Liver (tissue), 10 donors: ENCODE measurements at places on chromosomes 6 and 20. TPM values are rescaled to one million over a fixed set of nuclear protein-coding genes. Genes with fewer than 3 reads are reported as not detected.

The VWA7 gene
- polyA plus RNA-seq = 0.81 TPM

The GJE1 gene
- not detected for polyA plus RNA-seq

GRCh38 chr6:44217332-44218143, 812 bp downstream of the MYMX start:
- DNase-seq = no peak

The CABLES2 gene
- 0.92 TPM for polyA plus RNA-seq
